ENCODE measurements at places on chromosomes 12 and 14. TPM values are rescaled to one million over a fixed set of nuclear protein-coding genes. Genes with fewer than 3 reads are reported as not detected.

The SPIC gene
- total RNA-seq, result not detected

DNA sequence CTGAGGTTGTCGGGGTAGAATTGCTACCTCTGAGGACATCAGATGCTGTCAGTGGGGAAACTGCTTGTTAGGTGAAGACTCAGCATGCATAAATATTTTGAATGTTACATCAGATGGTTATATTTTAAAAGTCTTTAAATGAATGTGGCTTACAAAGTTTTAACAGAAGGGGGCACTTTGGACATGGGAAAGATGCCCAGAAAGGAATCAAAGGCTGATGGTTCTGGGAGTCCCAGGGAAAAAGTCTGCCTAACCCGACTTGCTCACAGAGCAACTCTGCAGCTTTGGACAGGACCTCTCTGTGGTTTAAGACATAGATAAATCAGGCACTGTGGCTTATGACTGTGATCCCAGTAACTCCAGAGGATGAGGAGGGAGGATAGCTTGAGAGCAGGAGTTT, 474.9 kb downstream of the ATP23 start:
- no peak for DNase-seq

The GLIPR1L2 gene
- total RNA-seq, result 0.98 TPM

The PRH2 gene
- not detected for total RNA-seq

GRCh38 chr12:13599176-13599575, 382.2 kb downstream of the GRIN2B start:
- DNase-seq, result no peak

DNA sequence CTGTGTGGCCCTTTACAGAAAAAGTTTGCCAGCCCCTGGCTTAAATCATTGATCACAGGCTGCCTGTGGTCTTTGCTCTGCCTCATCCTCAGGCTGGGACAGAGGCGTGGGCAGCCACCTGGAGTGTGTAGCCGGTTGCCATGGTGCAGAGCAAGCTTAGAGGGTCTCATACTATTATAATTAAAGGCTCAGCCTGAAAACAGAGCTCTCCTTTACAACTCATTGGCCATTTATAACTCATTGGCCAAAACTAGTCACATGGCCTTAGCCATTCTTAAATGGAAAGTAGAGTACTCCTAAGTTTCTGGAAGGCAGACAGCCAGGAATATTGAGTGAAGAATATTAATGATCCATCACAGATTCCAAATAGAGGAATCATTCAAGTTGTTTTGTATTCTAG, 3.0 kb downstream of the HSP90B1 start:
- no peak for DNase-seq

GRCh38 chr12:2190085-2190484, 137.3 kb downstream of the CACNA1C start:
- DNase-seq, result no peak

GRCh38 chr14:92846162-92846897, 52.2 kb downstream of the GOLGA5 start:
- DNase-seq, result no peak

The TOGARAM1 gene
- 14.8 TPM for total RNA-seq

- DNase-seq, result peak; percentile 37
Observed at GRCh38 chr12:75207338-75208083, 2.1 kb downstream of the KCNC2 start.

The RNASE13 gene
- not detected for total RNA-seq

DNA sequence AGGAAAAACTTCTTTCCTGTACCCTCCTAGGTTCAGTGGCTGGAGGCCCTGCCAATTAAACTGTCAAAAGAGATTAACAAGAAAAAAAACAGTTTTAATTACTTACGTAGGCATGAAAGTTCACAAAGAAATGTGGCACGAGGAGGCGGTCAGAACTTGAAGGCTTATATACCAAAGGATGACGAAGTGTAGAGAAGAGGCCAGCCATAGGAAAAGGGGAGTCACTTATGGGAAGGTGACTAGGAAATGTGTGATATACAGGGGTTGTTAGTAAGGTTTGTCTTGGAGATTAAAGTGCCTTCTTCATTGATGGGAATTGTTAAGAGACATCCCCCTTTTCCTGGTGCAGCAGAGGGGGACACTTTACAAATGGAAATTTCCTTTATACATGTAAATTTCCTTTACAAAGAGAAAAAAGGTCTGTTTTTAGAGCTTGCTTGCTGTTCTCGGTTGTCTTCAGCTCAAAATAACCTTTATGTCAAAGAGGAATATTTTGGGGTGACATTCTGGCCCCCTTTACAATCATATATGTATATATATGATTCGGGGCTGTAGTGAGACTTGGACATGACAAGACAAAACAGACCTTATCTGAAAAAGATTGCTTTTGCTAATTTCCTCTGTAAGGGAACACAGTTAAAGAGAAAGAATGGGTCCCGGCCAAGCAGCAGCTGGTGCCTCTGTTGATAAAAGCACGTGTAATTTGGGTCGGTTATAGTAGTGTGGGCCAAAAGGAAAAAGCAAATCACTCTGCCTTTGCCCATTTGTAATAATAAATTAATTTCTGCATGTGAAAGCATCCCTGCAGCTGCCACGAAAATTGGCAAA, 38.6 kb downstream of the SYNE2 start:
- DNase-seq, result no peak

- no peak for DNase-seq
Observed at GRCh38 chr12:74791365-74791764, 253.7 kb downstream of the ATXN7L3B start.

DNA sequence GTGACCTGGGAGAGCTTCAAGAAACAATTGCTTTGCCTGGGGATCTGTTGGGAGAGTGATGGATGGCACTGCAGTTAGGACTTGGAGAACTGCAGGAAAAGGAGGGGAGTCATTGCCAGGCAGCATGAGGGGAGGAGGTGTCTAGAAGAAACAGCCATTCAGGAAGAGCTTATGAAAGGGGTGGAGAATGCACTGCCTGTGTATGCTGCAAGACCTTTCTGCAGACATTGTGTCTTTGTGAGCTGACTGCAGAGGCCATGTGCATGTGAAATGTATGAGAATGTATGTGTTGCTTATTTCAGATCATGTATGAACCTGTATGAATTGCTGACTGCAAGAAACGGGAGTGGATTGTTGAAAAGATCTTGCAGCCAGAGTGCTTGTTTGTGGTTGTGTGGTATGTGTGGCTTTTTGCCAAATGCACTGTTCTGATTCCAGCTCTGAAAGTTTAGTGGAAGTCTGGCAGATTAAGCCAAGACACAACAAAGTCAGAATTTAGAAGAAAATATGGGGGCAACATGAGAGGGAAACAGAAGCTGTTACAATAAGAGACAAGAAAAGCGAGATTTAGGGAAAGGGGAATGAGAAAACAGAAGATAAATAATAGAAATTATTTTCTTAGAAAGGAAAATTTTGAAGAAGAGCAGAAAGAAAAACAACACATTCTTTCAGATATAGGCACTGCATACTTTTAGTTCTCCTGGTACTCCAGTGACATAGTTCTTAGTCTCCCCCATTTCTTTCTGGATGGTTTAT, 9.8 kb upstream of the RIMKLB start:
- peak; percentile 23 for DNase-seq

GRCh38 chr14:68707482-68707881, 85.4 kb downstream of the ZFP36L1 start:
- no peak for DNase-seq

The CD4 gene
- total RNA-seq, result 8.9 TPM

The MBIP gene
- total RNA-seq, result 22.6 TPM

GRCh38 chr12:44379831-44380230, 496.3 kb downstream of the NELL2 start:
- no peak for DNase-seq

The SDR9C7 gene
- not detected for total RNA-seq

DNA sequence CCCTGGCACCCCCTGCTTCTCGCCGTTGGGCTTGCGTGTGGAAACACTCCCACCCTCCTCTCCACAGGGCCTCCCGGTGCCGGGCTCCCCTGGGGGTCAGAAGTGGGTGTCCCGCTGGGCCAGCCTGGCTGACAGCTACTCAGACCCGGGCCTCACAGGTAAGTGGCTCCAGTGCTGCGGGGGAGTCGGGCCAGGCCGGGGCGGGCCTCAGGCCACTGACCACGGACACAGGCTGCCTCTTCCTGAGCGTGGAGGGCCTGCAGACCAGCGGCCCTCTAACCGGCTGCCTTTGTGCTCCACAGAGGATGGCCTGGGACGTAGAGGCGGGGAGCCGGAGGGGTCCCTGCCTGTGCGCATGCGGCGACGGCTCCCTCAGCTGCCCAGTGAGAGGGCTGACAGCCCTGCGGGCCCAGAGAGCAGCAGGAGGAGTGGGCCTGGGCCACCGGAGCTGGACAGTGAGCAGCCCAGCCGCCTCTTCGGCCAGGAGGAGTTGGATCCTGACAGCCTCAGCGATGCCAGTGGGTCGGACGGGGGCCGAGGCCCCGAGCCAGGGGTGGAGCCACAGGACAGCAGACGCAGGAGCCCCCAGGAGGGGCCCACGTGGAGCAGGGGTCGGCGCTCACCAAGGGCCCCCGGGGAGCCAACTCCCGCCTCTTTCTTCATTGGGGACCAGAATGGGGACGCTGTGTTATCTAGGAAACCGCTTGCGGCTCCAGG, 21.1 kb downstream of the CEP170B start:
- DNase-seq, result no peak

The RBP5 gene
- 2.5 TPM for total RNA-seq

- DNase-seq, result no peak
Observed at GRCh38 chr12:28936221-28936620, 212.9 kb upstream of the FAR2 start.

- no peak for DNase-seq
Observed at GRCh38 chr14:34078117-34078743, 127.4 kb upstream of the EGLN3 start.

The TBC1D30 gene
- total RNA-seq, result 3.6 TPM

- DNase-seq, result no peak
Observed at GRCh38 chr14:68416171-68416570, 376.7 kb downstream of the ZFP36L1 start.

GRCh38 chr12:26471560-26471959, 276.2 kb downstream of the SSPN start:
- DNase-seq, result no peak

- no peak for DNase-seq
Observed at GRCh38 chr12:45349916-45350315, 134.0 kb downstream of the ANO6 start.

DNA sequence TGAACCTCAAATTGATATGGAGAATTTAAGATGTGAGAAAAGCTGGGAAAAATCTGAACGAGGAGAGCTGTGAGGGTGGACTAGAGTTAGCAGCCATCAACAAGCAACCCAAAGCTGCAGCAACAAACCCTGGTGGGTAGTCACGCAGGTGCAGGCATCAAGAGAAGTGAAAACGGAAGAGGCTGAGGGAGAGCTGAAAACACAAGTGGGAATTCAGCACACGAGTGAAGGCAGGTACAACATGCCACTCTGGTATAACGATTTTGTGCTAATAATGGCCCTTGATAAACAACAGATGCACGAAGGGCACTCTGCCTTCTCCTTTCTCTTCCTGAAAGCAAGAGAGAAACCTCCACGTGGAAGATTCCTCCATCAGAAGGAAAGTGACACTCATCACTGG, 11.5 kb downstream of the TCL1B start:
- no peak for DNase-seq

DNA sequence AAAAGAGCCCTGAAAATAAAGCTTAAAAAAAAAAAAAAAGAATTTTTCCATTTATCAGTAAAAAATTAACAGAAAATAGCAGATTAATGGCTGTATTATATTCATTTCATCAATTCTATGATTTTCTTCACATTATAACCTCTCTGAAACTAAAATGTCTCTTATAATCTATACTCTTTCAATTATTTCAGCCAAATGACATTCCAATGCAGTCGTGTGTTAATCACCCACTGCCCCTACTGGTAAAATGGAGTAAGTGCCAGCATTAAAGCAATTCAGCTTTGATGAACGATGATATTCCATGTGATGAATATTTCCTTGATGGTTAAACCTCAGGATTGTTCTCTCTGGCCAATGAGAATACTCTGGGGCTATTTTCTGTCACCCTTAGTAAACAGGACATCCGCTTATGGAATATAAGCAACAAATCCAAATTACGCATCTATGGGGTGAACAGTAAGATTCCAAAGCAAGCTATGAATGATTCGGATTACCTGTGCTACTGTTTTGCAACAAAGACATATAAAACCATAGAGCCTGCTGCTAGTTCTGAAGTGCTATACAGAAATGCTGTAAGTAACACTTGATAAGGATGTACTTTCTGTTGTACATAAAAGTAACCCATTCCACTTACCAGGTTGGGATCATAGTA, 20.3 kb upstream of the SYCP3 start:
- no peak for DNase-seq

- DNase-seq, result no peak
Observed at GRCh38 chr14:97697772-97698171, 900.6 kb downstream of the VRK1 start.

- DNase-seq, result no peak
Observed at GRCh38 chr14:34742270-34743115, 28.1 kb upstream of the CFL2 start.
